ENCODE measurements at places on chromosomes 11 and 22. TPM values are rescaled to one million over a fixed set of nuclear protein-coding genes. Genes with fewer than 3 reads are reported as not detected.

- no peak overlapping the region for H3K4me3 ChIP-seq
- no peak for DNase-seq
- H3K27me3 ChIP-seq = no peaks in the 10 kb centered on the region
- peak overlapping the region; percentile 46 for H3K27ac ChIP-seq
Measured at GRCh38 chr22:21797444-21798221, 62.0 kb upstream of the YPEL1 start.

- H3K4me3 ChIP-seq = no peak overlapping the region
- no peaks in the 10 kb centered on the region for H3K36me3 ChIP-seq
- no peak for DNase-seq
- H3K4me1 ChIP-seq = no peaks in the 10 kb centered on the region
- H3K27ac ChIP-seq = no peak overlapping the region
- peaks cover 10% of the 10 kb centered on the region for H3K27me3 ChIP-seq
Measured at GRCh38 chr22:26970809-26971394, 313.5 kb downstream of the MIAT start.

UBXN1 gene
- 218 TPM for total RNA-seq

CDHR5 gene
- not detected for total RNA-seq

CYTH4 gene
- 193 TPM for total RNA-seq

Measured in naive thymus-derived CD8-positive, alpha-beta T cell (primary cell).